ENCODE measurements at places on chromosomes 16 and 17. TPM values are rescaled to one million over a fixed set of nuclear protein-coding genes. Genes with fewer than 3 reads are reported as not detected.

GRCh38 chr16:81214745-81215166 lies 23.7 kb upstream of the BCO1 start:
- no peak for DNase-seq
- H3K27ac ChIP-seq, result no peak overlapping the region
- no peaks in the 10 kb centered on the region for H3K36me3 ChIP-seq
- H3K27me3 ChIP-seq, result peaks cover 6% of the 10 kb centered on the region
- no peaks in the 10 kb centered on the region for H3K4me1 ChIP-seq
- H3K4me3 ChIP-seq, result no peak overlapping the region

DNA sequence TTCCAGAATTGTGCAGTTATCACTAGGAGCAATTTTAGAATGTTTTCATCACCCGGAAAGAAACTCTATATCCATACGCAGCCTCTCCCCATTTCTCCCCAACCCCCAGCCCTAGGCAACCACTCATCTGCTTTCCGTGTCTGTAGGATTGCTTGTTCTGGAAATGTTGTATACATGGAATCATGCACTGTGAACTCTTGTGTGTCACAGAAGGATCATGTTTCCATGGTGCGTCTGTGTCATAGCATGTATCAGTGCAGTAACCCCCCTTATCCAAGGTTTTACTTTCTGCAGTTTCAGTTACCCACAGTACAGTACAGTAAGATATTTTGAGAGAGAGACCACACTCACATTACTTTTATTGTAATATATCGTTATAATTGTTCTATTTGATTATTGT lies 299.4 kb downstream of the CPPED1 start:
- H3K4me3 ChIP-seq, result no peak overlapping the region
- DNase-seq, result no peak
- no peak overlapping the region for H3K27ac ChIP-seq

DNA sequence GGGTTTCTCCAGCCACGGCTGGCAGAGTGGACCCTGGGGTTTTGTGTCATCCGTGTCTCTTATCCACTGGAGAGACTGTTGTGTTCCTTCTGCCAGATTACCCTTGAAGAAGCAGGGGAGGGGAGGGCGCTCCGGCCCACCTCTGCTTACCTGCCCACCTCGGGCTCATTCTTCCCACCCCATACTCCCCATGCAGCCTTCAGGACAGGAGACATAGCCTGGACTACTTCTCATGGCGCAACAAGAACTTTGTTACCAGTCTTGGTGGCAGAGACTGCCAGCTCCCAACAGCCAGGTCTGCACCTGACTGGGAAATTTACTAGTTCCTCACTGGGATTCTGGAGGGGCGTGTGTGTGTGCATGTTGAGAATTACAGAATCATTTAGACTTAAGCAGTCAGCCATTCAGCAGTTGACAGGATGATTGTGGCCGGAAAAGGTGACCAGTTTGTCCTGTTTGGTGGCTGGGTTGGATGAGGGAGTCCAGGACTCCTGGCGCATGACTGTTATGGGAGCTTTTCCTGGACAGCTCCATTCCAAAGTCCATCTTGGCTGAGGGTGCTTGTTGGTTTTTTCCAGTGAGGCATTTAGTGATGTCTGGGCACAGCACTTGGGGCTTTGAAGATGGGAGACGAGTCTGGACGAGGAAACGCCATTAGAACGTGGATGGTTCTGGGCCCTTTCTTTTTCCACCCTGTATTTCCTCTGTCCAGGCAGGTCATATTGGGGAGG lies 8.7 kb downstream of the GSE1 start:
- H3K36me3 ChIP-seq, result peaks cover 11% of the 10 kb centered on the region
- H3K27ac ChIP-seq, result no peak overlapping the region
- H3K4me3 ChIP-seq, result no peak overlapping the region
- DNase-seq, result no peak

The HCRT gene
- not detected for total RNA-seq

DNA sequence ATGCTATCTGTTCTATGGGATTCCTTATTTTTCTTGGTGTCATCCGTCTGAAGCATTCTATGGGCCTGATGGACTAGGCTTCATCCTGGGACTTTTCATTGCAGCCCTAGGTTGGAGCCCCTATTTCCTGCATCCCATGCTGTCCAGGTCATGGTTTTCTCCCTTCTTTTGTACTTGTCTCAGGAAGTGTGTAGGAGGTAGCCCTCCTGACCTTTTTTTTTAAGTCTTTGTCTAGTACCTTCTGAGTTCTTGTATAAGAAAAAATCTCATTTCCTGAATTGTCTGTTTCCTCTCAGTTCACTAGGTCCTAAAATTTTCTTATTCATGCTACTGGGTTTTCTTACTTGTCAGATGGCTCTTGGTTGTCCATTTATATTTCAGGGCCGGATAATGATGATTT lies 6.0 kb downstream of the NDEL1 start:
- H3K4me1 ChIP-seq, result peaks cover 60% of the 10 kb centered on the region
- no peak for DNase-seq
- no peak overlapping the region for H3K4me3 ChIP-seq
- H3K27ac ChIP-seq, result no peak overlapping the region
- H3K36me3 ChIP-seq, result peaks cover 60% of the 10 kb centered on the region

GRCh38 chr16:84885342-84885910 lies 65.6 kb downstream of the CRISPLD2 start:
- H3K36me3 ChIP-seq, result peaks cover 48% of the 10 kb centered on the region
- no peak overlapping the region for H3K4me3 ChIP-seq
- DNase-seq, result no peak
- H3K27me3 ChIP-seq, result no peaks in the 10 kb centered on the region
- no peak overlapping the region for H3K27ac ChIP-seq

GRCh38 chr17:34285286-34285792 lies at the start of gene CCL11:
CCL11 (plus strand) TSS chr17:34285742; CDS start chr17:34285809, 67 bp downstream.
- no peaks in the 10 kb centered on the region for H3K36me3 ChIP-seq
- H3K27me3 ChIP-seq, result no peaks in the 10 kb centered on the region
- no peak within 1 kb of the TSS for H3K4me3 ChIP-seq
- H3K4me1 ChIP-seq, result no peaks in the 10 kb centered on the region

The CDRT15 gene
- not detected for total RNA-seq

DNA sequence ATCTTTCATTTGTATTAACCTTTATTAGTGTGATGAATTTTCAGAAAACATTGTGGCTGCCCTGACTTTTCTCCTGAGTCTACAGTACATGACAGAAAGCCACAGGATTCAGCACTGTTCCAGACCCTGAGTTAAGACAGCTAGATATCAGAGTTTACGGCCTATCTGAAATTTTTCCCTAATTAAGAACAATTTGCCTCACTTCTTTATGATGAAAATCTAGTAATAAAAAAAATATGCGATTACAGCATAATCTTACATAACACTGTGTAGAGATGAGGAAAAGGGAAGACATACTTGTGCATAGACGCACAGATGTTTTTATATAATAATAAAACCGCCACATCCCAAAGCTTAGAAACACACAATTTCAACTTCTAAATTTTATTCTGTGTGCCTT lies 7.3 kb downstream of the SPOP start:
- peaks cover 81% of the 10 kb centered on the region for H3K4me1 ChIP-seq
- DNase-seq, result no peak
- H3K4me3 ChIP-seq, result no peak overlapping the region
- no peak overlapping the region for H3K27ac ChIP-seq
- H3K27me3 ChIP-seq, result no peaks in the 10 kb centered on the region

The FBXL19 gene
- 14.5 TPM for total RNA-seq

GRCh38 chr17:67276075-67276474 lies 31.1 kb upstream of the HELZ start:
- no peaks in the 10 kb centered on the region for H3K36me3 ChIP-seq
- DNase-seq, result no peak
- H3K27me3 ChIP-seq, result no peaks in the 10 kb centered on the region

DNA sequence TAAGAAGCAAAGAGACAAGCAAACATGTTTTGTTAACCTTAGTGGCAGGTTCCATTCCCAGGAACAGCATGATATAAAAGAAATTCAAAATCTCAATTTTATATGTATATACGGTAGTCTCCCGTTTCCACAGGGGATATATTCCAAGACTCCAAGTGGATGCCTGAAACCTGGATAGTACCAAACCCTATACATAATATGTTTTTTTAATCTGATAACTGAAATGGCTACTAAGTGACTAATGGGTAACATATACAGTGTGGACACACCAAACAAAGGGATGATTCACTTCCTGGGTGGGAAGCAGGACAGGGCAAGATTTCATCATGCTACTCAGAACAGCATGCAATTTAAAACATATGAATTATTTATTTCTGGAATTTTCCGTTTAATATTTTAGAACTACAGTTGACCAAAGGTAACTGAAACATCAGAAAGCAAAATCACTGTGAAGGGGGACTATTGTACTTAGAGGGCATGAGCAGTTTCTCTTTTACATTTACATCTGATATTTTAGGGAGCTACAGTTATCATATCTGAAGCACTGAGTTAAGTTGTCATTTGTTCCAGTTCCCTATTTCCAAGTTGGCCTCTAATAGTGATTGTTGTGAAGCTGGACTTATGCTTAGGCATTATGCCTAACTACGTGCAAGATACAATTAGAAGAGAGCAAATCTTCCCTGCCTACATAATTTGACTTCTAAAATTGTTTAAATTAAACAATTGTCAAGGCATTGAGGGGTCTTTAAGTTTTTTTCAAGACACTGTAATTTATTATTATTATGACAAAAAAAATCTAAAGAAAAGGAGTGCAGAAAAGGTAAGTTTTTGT lies 34.1 kb upstream of the ABCA6 start:
- no peaks in the 10 kb centered on the region for H3K27me3 ChIP-seq
- H3K27ac ChIP-seq, result no peak overlapping the region
- no peak overlapping the region for H3K4me3 ChIP-seq
- no peak for DNase-seq

GRCh38 chr17:67293251-67294203 lies 48.5 kb upstream of the HELZ start:
- no peak overlapping the region for H3K27ac ChIP-seq
- H3K36me3 ChIP-seq, result no peaks in the 10 kb centered on the region
- no peaks in the 10 kb centered on the region for H3K27me3 ChIP-seq
- DNase-seq, result peak; percentile 80
- H3K4me1 ChIP-seq, result peaks cover 18% of the 10 kb centered on the region

GRCh38 chr16:46772463-46772862 lies 24.3 kb upstream of the MYLK3 start:
- H3K4me3 ChIP-seq, result no peak overlapping the region
- H3K36me3 ChIP-seq, result no peaks in the 10 kb centered on the region
- no peak for DNase-seq
- no peaks in the 10 kb centered on the region for H3K4me1 ChIP-seq

Data from lower lobe of right lung (tissue), 2 donors.